ENCODE measurements at places on chromosomes 6 and 20.
A peak's percentile ranks its signal among the peaks of the same experiment; 100 is the strongest.

DNA sequence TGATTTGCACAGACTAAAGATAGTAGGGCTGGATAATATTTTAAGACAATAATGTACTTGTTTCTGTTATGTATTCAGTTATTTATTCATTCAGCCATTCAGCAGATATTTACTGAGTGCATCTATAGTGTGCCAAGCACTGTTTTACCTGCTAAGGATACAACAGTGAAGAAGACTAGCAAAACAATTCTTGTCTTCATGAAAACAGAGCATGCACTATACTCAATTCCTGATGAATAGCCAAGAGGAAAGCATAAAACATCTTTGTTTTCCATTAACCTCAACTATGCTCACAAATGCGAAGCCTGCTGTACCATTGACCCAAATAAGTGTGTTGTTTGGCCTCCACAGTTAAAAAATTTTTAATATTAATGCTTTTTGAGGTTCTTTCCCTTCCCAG is 436.7 kb downstream of the BCKDHB start:
- DNase-seq, result no peak

- DNase-seq, result peak; percentile 33
Observed at GRCh38 chr20:52083627-52084232, 107.8 kb downstream of the ZFP64 start.

GRCh38 chr6:7108964-7109836 is 1.4 kb downstream of the RREB1 start:
- peak; percentile 53 for DNase-seq

DNA sequence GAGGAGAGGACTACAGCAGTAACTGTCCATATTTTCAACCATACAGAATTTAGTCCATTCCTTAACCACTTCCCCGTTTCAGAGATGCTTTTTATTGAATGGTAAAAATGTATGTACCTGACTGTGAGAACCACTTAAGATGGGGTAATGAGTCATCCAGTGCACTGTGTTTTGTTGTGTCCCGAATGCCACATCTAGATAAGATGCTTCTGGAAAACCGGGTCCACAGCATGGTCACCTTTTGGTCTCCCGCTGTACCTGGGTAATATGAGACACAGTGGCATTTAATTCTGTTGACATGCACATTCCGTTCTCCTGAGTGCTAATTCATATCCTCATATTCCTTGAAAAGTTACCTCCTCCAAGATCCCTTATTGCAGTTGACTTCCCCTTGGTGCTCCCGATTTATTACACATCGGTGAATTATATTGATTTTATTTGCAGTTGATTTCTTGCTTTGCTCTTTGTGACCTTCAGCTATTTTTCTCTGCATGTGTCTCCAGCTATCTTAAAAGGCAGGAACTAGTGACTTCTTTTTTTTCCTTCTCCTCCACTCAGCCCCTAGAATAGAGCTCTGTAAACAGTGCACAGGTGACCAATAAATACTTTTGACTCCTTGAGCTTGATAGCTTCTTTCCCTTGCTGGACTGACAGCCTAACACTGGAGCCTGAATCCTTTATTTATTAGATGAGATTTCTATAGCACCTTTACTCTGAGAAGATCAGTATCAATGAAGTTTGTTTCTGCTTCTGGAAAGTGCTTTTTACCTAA is 314.6 kb downstream of the ZFAND3 start:
- no peak for DNase-seq

- no peak for DNase-seq
Observed at GRCh38 chr6:14077193-14077867, 40.2 kb upstream of the CD83 start.

- no peak for DNase-seq
Observed at GRCh38 chr20:57901526-57901925, 191.7 kb upstream of the PMEPA1 start.

DNA sequence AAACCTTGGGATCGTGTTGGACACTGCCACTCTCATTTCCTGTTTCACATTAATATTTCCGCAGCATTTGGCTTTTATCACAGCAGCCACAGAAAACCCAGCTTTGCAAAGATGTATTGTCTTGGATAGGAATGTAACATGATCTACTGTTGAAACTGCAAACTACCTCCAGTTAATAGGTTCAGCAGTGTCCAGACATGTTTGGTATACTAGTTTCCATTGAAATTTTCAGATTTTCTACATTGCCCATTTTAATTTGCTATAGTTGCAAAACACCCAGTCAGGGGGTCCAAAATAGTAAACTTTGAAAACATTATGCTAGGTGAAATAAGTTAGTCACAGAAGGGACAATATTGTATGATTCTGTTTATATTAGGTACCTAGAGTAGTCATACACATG is 3.3 kb downstream of the ANKRD6 start:
- DNase-seq, result no peak

DNA sequence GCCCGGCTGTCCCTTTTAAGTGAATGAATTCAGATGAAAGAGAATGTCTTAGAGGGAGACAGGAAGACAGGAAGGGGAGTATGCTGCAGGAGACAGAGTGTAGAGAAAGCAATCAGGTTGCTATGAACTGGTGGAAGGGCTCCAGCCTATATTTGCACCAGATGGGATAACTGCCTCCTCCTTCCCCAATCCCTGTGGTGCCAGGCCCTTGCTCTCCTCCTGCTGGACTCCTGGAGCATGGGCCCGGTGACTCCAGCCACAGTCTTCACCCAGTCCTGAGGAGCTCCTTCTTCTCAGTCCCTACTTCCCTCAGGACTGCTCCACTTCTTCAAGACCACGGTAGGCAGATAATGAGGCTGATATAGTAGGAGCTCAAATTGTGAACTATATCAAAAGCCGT is 91.8 kb downstream of the TMEM200A start:
- DNase-seq, result no peak

GRCh38 chr6:155517294-155517693 is 61.7 kb upstream of the NOX3 start:
- no peak for DNase-seq

DNA sequence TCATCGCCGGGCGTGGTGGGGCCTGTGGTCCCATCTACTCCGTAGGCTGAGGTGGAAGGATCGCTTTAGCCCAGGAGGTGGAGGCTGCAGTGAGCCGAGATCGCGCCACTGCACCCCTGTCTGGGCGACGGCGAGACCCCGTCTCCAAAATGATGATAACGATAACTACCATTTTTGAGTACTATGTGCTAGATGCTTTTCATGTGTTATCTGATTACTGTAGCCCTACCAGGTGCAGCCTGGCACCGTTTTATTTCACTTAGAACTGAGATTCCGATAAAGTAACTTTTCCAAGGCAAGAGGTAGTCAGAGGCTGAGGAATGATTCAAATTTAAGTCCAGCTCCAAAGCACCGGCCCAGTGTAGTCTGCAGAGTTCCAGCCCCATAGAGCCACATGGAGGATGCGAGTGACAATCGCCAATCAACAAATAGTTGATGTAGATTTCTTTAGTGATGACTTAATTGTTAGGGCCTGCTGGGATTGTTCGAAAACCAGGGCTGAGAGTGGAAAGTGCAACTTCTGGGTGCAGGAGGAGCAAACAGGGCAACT is 727 bp downstream of the ERMARD start:
- DNase-seq, result no peak

- no peak for DNase-seq
Observed at GRCh38 chr6:135180542-135181332, at the start of gene MYB. MYB (plus strand) TSS chr6:135181308; CDS start chr6:135181514, 206 bp downstream.

- peak; percentile 33 for DNase-seq
Observed at GRCh38 chr6:160930547-160931377, 60.8 kb upstream of the MAP3K4 start.

DNA sequence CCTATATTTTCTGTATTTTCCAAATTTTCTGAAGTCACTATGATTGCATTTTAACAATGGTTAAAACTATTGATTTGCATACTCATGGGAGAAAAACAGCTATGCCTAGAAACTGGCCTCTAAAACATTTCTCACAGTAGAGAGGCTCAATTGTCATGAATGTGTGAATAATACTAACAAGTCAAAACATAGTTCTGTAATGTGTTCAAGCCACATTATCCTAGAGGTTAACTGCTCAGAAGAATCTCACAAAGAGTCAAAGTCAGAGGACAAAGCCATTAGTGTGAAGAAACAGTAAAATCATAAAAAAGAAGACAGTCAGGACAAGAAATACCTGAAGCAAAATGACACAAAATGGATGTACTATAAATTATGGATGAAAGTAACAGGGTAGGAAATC is 12.5 kb upstream of the ALDH8A1 start:
- DNase-seq, result no peak

DNA sequence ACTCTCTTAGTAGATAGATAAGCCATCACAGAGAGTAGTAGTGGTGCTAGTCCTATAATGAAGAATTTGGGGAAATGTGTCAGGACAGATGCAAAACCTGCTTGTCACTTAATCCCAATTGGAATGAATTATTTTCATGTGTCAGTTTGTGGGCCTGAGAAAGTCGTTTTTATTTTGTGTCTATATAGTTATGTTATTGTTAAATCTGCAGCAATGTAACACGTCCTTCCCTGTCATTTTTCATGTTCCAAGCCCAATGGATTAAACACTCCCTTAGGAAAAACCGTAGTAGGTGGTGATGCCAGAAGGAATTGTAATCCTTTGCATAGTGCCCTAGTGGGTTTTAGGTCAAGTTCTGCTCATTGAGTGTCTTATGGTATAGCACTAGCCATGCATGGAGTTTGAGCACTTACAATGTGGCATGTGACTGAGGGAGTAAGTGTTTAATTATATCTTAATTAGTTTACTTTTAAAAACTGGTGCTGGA is 105.9 kb upstream of the PRSS16 start:
- no peak for DNase-seq

DNA sequence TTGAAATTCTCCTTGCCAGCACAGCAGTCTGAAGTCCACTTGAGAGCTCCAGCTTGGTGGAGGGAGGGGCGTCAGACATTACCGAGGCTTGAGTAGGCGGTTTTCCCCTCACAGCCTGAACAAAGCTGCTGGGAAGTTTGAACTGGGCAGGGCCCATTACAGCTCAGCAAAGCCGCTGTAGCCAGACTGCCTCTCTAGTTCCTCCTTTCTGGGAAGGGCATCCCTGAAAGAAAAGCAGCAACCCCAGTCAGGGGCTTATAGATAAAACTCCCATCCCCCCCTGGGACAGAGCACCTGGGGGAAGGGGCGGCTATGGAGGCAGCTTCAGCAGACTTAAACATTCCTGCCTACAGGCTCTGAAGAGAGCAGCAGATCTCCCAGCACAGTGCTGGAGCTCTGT is 325.3 kb downstream of the GJA1 start:
- DNase-seq, result no peak

- DNase-seq, result no peak
Observed at GRCh38 chr6:148831064-148831463, 84.2 kb downstream of the UST start.

DNA sequence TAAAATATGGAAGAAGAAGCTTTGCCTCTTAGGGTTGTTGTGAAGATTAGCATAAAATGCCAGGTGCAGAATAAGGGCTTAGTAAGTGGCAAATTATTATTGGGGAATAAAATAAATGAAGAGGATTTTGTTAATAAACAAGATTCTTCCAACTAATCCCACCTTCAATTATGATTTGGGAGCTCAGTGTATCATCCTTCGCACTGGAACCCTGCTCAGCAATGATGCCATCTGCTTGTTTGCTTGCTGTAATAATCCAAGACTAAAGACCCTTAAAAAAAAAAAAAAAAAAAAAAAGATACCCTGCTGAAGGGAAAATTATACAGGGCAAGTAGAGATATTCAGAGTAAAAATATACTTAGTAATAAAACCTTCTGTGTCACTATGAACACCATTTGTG is 62.0 kb upstream of the RREB1 start:
- no peak for DNase-seq

DNA sequence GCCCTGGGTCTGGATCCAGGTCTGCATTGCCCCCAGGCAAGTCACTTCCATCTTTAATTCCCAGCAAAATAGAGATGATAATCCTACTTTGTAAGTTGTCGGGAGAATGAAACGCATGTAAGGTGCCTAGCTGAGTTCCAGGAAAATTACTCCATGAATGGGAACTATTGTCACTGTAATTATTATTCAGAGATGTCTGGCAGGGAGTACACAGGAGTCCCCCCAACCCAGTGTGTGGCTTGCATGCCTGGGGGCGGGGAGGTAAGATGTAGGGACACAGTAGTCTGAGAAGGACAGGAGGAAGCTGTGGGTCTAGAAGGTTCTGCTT is 85.4 kb downstream of the CD40 start:
- DNase-seq, result no peak

- DNase-seq, result no peak
Observed at GRCh38 chr6:137370871-137371633, 123.1 kb downstream of the OLIG3 start.

GRCh38 chr6:89976694-89977020 is 82.4 kb downstream of the GJA10 start:
- DNase-seq, result no peak

DNA sequence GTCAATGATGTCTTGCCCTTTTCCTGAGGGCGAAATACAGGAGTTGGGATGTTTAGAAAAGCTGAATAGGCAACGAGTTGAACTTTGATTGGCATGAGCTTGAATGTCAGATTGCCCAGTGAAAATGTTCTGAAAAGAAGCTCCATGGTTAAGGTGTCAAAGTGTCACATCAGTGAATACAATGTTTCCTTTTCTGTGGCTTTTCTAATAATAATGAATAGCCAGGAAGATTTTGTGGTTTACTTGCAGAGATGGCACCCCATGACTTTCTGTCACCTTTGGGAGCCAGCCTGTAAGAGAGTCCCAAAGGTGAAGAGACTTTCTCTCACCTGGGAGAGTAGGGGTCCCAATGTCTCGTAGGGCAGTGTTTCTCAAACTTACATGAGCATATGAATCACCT is 119.2 kb downstream of the KCNQ5 start:
- no peak for DNase-seq

DNA sequence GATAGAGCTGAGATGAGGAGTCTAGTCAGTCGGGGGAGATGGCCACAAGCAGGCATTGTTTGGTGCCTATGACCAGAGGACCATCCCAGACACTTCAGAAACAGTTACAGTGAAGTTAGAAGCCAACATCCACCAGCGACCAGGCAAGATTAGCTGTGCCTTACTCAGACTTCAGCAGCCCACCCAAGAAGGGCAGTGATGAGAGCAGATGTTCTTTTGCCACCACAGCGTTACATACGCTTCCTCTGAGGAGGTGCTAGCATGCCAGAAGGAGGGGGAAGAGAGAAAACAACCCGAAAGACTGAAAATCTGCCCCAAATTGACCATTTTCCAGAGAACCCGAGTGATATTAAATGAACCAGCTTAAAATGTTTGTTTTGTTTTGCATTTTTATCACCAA is 186.8 kb downstream of the PRL start:
- DNase-seq, result no peak

- DNase-seq, result no peak
Observed at GRCh38 chr6:36116943-36117342, 13.4 kb upstream of the MAPK13 start.

All from fibroblast of skin of left biceps (primary cell).